Activated naive CD4-positive, alpha-beta T cell treated with anti-CD3 and anti-CD28 coated beads for 36 hours (primary cell): ENCODE measurements at places on chromosomes 11 and 22.

DNA sequence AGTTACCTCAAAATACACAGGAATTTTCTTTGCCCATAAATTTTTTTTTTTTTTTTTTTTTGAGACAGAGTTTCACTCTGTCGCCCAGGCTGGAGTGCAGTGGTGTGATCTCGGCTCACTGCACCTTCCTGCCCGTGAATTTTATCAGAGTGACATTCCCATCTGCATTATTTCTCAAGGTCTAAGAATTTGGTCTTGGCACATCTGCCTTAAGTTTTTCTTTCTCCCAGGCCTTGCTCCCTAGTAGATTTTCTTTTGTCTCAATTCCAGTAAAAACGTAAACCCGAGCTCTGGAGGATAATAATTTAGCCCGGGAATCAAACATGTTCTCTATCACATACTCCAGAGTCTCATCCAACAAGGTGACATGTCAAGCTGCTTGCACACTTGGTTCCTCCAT is 12.4 kb downstream of the TRIM6 start:
- DNase-seq, result no peak

DNA sequence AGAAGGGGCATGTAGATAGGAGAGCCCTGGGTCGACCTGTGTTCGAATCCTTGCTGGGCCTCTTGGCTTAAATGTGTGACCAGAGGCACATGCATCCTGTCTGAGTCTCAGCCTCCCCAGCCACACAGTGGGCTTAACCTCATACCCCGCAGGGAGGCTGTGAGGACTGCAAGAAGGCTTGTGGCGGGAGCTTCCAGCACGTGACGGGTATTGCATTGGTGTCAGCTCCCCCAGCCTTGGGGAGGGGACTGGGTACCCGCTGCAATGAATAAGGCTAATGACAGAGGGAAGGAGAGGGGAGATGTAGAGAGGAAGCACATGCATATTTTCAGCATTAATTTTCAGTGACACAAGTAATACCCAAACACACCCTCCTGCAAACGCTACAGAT is 8.1 kb downstream of the RASD2 start:
- DNase-seq, result no peak

DNA sequence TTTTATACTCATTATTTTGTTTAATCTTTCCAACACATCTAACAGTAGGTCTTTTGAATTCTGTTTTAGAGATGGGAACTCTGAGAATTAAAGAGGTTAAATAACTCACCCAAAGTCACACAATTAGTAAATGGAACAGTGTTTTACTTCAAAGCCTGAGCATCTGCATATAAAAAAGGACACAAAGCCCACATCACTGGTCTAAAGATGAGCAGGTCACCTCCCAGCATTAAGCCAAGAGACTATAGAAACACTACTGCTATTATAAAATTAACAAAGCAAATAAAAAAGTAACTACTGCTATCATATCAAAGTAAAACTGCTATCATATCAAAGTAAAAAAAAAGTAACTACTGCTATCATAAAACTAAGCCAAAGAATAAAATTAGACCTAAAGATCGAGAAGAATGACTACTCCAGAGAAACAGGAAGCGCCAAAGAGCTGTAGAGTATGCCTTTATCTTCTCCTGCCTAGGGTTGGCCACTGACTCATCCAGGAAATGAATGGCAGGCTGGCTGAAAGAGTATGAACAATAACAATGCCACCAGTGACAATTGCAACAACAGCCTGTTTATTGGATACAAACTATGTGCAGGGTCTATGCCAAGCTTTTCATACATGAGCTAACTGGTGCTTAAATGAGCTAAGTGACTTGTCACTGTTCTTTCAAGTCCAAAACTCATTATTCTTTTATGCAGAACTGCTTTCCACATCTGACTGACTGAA is 1153.0 kb upstream of the TENM4 start:
- DNase-seq, result no peak

DNA sequence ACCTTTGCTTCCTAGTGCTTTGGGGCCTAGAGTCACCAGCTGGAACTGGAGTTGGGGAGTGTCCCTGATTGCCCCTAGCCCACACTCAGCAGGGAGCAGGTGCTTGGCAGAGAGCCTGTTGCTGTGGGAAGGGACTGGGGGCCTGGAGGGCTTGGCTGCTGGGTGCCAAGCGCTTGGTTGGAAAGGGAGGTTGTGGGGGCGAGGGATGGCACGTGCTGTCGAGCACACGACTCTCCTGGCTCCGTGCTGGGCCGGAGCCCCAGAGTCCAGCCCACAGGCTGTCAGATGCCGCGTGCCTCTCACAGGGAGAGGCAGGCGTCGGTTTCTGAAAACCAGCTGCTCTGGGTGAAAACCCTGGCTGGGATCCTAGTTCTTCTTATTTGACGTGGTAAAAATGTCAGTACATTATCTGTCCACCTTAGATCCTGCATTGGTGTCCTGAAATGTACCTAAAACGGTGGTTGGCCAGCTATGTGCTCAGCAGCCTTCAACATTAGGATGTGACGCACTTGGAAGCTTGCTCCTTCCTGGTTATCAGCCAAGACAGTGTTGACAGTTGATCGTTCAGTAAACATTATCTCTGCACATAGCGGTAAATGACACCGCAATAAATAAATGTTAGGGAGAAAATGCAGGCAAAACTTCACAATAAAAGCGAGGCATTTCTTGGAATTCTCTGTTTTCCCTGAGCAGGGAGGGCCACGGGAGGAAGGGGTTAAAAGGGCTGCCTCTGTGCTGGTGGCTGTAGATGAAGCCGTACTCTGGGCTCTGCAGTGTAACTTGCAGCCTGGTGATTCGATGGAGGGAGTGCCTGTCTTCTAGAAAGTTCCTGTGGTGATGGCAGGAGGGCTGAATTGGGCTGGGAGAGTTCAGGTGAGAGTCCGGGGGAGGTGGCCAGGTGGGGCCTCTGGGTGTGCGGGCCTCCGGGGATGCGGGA is 29.2 kb downstream of the GRAMD4 start:
- no peak for DNase-seq

GRCh38 chr11:45614196-45614828 is 51.1 kb downstream of the CHST1 start:
- DNase-seq, result no peak

DNA sequence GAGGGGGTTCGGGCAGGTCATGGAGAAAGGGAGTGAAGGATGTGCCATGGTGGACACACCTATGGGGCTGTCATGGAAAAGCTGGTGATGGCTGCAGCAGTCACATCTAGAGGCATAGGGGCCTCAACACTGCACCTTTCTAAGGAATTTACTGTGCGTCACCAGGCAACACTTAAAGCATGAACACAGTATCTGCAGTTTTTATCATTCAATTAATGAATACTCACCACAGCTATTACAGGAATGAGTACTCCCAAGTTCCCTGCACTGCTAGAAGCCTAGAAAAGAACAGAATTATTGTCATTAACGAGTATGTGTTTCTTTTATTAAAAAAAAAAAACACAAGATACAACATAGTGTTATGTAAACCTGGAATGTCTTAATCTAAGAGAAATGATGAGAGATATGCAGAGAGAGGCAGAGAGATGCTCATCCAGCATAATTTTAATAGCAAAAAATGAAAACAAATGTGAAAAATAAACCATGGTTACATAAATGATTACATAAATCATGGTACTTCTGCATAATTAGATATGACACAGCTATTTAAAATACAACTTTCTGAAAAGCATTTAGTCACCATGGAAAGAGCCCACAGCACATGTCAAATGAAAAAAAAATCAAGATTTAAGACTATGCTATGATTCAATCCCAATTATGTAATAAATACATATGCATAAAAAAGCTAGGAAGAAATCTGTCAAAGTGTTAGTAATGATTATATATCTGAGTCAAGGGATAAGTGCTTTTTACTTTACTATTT is 19.2 kb downstream of the SERPIND1 start:
- DNase-seq, result no peak

DNA sequence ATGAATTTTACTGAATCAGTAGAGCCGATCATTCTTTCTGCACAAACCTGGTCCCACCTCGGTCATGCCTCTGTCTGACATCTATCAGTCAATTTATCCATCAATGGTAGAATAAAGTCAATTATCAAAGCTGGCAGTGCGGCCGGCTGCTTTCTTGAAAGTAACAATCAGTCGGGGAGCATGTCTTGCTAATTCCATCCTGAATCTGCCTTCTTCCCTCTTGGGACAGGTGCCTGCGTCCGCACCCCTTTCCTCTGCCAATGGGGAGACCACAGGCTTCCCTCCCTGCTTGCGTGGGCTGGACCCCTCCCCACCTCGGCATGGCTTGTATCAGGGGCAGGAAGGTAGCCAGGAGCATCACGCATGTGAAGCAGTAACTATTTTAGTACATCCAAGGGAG is 962.9 kb downstream of the BRD1 start:
- no peak for DNase-seq

DNA sequence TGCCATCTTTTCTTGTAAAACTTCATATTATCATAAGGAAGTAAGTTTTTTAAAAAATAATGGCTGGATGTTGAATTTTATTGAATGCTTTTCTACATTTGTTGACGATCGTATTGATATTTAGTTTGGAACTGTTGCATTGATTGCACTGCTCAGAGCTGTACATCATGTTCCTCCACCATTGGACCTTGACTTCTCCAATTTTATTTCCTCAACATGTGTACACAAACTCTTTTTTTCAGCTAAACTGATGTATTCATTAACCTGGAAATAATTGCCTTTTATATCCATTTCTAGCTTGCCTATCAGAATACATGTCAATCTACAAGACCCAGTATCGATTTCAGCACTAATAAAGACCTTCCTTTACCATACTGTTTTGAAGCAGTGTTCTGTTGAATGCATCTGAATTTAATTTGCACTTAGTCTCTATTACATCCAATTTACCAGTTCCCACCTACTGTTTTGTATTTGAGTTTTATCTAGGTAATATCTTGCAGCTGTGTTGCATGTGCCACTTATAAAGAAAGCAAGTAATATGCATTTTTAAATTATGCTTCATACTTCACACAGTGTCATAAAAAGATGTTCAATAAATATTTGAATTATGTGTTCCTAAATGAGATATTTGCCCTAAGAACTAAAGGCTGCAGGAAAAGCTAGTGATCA is 5.5 kb downstream of the CEP57 start:
- DNase-seq, result no peak

GRCh38 chr22:20591295-20591645 is 83.9 kb downstream of the MED15 start:
- no peak for DNase-seq

DNA sequence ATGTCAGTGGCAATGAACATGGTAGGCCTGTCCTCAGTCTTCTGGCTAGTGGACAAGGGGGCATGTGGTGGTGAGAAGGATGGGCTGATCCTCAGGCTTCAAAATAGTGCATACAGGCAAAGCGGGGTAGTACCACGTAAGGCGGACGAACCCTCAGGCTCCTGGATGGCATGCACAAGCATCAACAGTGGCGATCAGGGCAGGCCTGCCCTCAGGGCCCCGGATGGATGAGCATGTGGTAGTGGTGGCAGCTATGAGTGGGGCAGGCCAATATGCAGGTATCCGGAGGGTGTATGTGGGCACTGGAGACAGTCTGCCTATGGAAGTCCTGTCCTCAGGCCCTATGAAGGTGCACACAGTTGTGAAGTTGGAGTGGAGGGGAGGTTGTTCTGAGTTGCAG is 163.8 kb downstream of the GUCY1A2 start:
- DNase-seq, result no peak

DNA sequence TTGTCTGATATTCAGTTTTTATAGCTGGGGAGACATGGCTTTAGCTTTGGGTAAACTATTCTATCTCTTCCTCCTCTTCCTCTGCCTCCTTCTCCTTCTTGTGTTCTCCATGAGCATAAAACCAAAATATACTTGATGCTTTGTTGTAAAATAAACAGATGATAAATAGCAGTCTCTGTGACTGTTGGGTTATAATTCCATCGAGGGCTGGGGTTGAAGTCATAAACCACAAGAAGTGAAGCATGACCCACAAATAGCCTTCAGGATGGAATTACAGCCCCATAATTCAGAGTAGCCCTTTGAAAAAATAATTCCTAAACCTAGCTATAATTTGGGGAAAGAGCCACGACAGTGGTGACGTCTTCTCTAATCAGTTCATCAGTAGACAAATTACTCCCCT is 177.7 kb downstream of the SNX19 start:
- DNase-seq, result no peak

- no peak for DNase-seq
These were observed 27.9 kb upstream of the PAK1 start for GRCh38 chr11:77501758-77502157.

DNA sequence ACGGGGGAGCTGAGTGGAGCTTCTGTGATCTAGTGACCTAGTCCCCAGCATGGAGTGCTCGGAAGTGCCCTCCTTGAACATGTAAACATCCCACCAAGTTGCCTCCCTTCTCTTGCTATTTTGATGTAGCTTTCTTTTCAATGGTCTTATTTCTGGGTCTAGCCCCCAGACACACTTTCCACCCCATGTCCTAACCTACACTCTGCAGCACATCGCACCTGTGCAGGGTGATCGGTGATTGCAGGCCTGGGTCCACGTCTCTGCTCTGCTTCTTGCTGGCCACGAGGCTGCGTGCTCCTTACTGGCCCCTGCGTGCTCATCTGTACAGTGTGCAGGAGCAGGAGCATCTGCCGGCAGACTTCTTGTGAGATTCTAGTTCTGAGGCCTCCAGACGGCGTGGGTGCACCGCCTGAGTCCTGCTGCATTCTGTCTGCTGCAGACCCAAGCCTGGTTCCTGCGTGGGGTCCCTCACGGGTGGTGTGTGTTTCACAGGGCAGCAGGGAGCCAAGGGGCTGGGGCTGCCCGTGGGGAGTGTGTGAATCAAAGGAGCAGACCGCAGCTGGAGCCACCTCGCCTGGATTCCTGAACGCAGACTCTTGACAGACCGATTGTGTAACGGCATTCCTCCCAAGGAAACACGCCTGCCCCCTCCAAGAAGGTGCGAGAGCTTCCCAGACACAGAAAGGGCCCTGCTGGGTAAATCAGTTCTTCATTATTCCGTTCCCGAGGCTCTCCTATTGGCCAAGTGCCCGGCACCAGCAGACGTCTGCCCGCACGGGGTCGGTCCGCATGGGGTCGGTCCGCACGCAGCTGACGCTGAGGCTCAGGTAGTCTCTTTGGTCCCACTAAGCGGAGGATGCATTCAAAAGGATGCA is 44.4 kb upstream of the MYEOV start:
- no peak for DNase-seq

- peak; percentile 14 for DNase-seq
These were observed 38.5 kb downstream of the TTC17 start for GRCh38 chr11:43397251-43397650.

DNA sequence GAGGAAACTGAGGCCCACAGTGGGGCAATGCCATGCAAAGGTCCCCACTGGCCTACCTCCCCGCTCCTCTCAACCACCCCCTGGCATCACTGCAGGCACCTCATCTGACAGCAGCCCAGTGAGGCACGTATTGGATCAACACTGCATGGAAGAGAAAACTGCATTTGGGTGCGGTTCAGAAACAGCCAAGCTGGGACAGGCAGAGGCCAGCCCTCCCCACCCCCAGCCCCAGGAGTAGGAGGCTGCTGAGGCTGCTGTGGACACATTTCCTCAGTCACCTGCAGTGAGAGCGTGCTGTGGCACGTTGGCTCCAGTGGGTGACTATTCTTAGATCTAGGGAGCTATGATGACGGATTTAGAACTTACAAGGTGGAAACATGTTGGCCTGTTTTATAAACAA is 63.7 kb downstream of the KCNC1 start:
- DNase-seq, result no peak

- DNase-seq, result no peak
These were observed 36.8 kb upstream of the RBFOX2 start for GRCh38 chr22:36065462-36065774.
